ENCODE measurements at places on chromosomes 2 and 18.

DNA sequence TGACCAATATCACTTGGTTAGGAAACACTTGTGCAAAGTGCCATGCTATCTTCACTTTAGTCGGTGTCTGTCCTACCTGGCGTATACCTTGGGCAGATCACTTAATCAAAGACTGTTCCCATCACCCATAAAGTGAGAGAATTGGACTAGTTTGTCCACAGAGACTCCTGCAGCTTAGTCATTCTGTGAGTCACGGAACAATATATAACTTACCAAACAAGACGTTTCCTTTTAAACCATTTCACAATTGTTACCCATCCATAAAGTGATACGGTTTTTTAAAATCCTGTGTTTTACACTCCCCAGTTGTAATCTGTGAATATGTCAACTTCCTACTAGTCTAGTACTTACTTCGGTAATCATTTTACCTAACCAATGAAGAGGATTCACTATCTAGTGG is 499.3 kb upstream of the SMIM21 start:
- no peak for DNase-seq

DNA sequence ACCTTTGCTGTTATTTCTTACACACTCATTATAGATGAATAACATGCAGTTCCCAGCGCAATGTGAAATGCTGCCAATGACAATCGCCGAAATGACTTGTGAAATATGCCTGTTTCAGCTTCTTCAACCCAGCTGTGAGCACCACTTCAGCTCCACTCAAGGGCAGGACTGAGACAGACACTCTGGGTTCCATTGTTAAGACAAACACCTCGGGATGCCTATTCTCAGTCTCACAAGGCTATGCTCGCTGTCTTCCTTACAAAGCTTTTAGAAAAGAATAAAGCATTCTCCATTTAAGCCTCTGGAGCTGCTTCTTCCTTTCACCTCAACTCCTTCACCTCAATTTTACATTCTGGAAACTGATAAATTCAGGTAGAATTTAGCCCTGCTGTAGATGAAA is 4.2 kb downstream of the CBLN2 start:
- DNase-seq, result no peak

- no peak for DNase-seq
Measured at GRCh38 chr2:231334981-231335380, 60.5 kb upstream of the B3GNT7 start.

DNA sequence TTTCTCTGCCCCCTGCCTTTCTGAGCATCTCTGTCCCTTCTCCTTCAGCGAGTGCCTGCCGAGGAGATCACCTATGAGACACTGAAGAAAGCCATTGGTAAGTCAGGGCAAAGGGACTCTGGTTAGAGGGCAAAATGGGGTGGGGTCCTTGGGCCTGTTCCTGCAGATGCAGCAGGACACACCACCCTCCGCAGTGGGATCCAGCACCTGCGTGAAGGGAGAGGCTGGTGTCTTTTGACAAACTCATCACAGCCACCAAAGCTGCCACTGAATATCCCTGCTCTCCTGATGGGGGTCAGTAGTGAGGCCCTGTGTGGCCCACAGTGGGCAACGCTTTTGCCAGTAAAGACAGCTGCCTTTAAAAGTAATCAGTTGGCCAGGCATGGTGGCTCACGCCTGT is 18.7 kb downstream of the POMC start:
- no peak for DNase-seq

DNA sequence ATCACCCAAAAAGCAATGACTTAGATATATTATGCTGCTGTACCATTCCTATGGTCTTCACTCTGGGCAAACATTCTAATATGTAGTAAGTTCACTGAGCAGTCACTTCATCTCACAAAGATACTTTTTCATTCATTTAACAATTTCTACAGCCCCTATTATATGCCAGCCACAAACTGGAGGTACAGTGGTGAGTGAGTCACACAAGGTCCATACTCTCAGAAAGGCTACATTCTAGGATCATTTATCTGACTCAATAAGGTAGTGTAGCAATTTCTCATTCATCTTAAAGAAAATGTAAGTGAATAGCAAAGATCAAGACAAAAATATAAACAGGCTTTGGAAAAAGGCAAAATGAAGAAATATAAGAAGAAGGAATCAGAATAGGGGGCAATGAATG is 40.5 kb downstream of the NHEJ1 start:
- DNase-seq, result no peak

DNA sequence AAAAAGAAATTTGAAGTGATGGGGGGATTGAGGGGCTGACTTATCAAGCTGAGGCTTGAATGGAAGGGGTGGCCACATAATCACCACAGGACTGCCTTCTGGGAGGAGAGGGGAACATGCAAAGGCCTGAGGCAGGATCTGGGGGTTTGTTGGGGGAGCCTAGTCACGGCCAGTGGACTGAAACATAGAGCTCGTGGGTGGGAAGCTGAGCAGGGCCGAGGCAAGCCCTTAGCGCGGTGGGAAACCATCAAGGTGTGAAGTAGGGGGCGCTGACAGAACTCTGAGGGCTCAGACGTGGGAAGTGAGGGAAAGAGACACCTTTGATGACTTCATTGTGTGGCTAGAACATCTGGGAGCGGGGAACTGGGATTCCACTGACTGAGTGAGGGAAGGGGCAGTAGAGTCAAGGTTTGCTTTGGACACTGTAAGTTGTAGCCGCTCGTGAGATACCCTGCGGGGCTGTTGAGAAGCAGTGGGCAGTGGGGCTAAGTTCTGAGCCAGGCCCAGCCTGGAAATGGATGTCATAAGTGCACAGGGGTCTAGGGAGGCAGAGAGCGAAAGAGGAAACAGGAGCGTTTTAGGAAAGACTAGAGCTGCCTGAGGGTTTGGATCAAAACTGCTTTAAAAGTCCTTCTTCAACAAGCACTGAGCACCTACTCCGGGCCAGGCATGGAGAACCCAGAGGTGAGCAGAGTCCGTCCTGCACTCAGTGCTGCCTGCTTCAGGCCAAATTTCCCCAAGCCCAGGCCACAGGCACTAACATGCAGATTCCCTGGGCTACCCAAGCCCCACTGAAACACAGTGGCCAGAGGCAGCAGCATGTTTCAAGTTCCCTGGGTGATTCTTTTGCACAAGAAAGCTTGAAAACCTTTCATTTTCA is 686 bp upstream of the SNORC start:
- no peak for DNase-seq

DNA sequence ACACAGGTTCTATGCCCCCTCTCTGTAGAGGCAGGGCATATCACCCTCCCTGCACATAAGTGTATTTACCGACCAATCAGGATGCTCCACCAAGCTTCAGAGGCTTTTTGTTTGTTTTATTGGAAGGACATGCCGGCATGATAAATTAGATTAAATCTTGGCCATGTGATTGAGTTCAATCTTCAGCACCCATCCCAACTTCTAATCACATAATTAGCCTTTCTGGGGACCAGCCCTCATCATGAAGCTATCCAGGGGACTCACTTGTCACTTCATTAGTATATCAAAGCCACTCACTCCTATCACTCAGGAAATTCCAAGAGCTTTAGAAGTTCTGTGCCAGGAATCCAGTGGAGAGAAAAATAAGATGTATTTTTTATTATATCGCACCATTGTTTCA is 158.6 kb upstream of the SYT4 start:
- no peak for DNase-seq

DNA sequence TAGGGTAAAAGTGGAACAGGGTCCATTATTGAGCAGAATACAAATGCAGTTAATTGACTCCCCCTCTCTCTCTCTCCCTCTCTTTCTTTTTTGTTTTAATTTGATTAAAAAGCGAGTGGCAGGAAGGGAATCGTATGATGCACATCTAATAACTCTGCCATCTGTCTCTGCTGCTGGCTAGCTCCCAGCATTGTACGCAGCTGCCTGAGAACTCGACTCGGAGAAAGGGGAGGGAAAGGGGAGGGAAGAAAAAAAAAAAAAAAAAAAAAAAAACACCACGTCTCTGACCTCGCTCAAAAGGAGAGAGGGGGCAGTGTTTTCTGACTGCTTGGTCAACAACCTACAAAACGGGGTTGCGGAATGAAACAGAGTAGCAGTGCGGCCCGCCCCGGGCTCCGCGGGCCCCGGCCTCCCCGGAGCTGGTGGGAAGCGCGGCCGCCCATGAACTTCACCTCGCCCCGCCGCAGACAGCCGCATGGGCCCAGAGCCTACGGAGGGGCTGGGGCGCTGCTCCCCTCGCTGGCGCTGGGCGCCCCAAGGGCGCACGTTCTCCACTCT is 265.7 kb downstream of the TCF4 start:
- peak; percentile 87 for DNase-seq

DNA sequence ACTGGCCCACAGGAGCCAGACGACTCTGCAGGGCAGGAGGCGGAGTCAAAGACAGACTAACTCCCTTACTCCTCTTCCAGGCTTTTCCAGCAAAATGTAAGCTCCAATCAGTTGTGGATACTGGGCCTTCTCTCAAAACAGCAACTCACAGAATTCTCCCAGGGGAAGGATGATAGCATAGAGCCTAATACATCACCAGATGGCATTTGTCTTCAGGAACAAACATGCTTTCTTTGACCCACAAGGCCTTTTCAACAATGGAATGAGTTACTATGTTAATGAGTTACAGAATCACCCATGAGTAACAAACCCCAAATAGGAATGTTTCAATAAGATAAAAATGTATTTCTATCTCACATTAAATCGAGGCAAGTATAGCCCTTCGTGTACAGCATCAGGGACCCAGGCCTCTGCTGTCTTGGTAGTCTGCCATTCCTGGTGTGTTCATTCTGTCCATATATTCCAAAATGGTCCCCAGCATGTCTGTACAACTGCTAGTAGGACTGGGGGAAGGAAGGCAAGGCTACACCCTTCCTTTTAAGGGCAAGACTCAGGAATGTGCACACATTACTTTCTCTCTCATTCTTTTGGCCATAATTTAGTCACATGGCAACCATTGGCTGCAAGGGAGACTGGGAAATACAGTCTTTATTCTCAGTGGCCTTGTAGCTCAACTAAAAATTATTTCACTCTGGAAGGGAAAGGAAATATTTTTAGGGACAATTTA is 76.4 kb downstream of the BOD1L2 start:
- no peak for DNase-seq
